Stimulated activated CD8-positive, alpha-beta memory T cell treated with anti-CD3 and anti-CD28 coated beads, Interleukin-7, amount 100 ng/mL, for 1 hour (primary cell): ENCODE measurements at places on chromosomes 1 and 21.

- DNase-seq, result no peak
These were observed 12.8 kb downstream of the PROK1 start for GRCh38 chr1:110463725-110464124.

DNA sequence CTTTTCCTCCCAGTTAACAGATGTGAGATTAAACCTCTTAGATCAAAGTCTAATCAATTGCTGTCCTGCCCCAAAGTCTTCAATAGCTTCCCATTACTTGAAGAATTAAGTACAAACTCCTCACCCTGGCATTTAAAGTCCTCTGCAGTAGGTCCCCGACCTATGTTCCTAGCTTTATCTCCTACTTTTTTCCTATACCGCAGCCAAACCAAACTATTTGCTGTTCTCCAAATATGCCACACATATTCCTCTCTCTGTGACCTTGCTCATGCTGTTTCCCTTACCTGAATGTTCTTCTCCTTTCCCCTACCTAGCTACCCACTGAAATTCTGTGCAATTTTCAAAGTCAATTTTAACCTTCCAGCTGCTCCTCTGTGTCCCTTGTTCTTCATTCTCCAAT lies 14.0 kb upstream of the PPP2R5A start:
- DNase-seq, result no peak

- DNase-seq, result no peak
These were observed 75.0 kb downstream of the CD46 start for GRCh38 chr1:207826557-207827487.

DNA sequence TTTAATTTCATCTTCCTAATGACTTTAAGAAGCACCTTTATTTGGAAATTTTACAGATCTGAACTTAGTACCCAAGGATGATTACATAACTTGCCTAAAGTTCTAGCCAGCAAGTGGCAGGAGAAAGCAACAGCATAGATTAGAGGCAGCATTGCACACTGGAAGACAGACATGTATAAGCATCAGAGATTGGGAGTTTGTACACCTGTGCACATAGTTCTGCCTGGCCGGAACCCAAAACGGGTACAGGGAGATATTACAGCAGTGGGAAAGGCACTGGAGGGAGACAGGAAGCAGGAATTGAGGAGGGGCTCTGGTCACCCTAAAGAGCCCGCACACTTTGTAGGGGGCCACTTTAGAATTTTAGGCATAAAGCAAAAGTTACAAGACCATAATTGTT lies 19.3 kb downstream of the GBP6 start:
- DNase-seq, result no peak

GRCh38 chr1:161198194-161198896 lies 509 bp downstream of the ADAMTS4 start:
- DNase-seq, result no peak

- DNase-seq, result no peak
These were observed 112.2 kb downstream of the LRRC7 start for GRCh38 chr1:69679965-69680364.

GRCh38 chr1:219837274-219837993 lies 90.9 kb downstream of the SLC30A10 start:
- DNase-seq, result no peak

DNA sequence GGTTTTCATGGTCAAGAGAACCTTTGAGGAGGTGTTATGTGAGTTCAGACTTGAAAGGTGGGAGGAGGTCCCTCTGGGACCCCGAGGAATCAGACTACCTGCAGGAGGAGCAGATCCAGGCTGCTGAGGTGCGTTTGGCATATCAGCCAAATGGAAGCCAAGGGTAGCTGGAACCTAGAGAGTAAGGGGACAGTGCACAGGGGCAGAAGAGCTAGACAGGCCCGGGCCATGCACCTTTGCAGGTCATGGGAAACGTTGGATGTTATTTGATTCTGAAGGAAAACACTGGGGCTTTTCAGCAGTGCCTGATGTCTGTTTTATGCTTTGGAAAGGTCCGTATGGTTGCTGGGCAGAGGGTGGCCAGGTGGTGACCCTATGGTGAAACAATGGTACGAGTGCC lies 169.2 kb downstream of the PGBD5 start:
- no peak for DNase-seq
